Mucosa of gallbladder (tissue), 1 donor: ENCODE measurements at places on chromosomes 6 and 20. TPM values are rescaled to one million over a fixed set of nuclear protein-coding genes. Genes with fewer than 3 reads are reported as not detected.

DNA sequence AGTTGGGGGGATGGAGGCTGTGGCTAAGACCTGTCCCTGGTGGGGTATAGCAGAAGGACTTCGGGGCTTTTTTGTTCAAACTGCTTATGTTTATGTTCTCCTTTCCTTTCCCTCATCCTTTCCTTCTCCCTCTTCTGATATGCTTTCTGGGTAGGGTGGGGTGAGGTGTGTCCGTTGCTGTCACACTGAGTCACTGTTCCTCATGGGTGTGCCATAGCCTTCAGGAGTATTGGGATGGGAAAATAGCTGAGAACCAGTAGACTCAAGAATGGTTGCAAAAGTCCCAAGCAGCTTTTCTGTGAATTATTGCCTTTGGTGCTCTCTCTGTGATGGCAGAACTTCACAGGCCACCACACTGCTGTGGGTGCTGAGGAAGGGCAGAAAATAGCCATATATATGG lies 39.6 kb downstream of the TPD52L1 start:
- DNase-seq = no peak

DNA sequence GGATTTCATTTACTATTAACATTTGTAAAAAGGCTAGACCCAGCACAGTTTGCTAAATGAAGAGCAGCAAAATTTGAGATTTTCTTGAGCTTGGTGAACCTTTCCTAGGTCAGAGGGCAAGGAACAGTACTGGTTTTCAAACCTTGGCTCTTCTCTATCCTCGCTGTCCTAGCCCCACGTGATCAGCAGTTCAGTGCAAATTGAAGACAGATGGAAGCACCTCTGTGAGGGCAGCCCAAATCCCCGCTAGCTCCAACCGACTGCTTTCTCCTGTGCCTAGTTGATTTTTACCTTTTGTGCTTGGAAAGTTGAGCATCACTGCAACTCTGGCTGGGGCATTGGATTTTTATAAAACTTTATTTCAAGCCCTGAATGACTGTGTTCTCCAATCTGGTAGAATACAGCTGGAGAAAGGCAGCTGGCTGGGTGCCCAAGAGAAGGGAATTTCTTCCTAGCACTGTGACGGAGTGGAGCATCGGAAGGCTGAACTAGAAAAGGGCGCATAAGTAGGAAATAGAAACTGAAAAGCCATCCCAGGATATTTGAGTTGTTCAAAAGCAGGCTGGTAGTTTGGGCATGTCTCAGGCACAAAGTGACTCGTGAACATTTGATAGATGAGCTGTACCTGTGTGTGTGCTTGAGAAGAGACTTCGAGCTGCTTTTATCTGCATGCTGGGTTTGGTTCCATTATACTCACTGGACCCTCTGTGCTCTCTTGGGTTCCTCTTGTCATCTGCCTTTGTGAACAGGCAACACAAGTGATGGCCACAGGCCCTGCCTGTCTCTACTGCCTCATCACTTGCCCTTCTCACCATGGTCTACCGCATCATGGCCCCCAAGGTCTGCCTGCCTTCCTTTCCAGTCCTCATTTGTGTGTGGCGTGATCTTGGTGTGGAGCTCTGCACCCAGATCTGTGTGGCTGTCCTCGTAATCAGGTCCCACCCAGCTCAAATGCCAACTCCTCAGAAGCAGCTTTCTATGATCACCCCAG lies 2.3 kb downstream of the RNF114 start:
- DNase-seq = peak; percentile 35

- peak; percentile 90 for DNase-seq
Observed at GRCh38 chr20:35768731-35769664, 2.8 kb upstream of the PHF20 start.

GRCh38 chr20:40524071-40524470 lies 165.0 kb downstream of the MAFB start:
- DNase-seq = no peak

DNA sequence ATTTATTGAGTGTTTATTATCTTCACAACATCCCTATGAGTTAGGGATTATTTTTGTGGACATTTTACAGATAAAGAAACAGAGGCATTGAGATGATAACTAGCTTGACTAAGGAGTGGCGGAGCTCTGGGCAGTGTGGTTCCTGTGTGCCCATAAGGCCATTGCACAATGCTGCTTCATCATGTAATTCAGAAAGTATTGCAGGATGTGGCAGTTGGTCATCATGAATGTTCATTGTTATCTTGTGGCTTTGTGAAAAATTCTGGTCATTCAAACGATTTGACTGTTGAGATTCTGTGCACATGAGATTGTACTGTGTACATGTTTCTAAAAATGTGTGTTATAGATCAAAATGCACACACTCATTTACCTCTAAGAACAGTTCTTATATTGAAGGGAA lies 150.8 kb downstream of the ESR1 start:
- DNase-seq = no peak

DNA sequence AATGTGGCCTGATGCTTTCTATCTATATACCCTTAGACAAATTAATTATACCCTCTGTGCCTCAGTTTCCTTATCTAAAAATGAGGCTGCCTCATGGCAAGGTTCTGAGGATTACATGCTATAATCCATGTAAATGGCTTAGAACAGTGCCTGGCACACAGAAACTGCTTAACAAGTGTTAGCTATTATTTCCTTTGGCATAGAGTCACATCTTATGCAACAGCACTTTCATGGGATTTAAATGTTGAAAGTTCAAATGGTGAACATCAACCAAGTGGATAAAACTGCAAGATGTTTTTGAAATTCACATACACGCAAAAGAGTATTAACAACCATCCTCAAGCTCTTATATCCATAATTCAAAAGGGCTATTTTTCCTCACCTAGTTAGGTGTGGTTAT lies 202.8 kb upstream of the JAG1 start:
- no peak for DNase-seq

GRCh38 chr6:139306291-139306981 lies 14.6 kb upstream of the TXLNB start:
- no peak for DNase-seq

DNA sequence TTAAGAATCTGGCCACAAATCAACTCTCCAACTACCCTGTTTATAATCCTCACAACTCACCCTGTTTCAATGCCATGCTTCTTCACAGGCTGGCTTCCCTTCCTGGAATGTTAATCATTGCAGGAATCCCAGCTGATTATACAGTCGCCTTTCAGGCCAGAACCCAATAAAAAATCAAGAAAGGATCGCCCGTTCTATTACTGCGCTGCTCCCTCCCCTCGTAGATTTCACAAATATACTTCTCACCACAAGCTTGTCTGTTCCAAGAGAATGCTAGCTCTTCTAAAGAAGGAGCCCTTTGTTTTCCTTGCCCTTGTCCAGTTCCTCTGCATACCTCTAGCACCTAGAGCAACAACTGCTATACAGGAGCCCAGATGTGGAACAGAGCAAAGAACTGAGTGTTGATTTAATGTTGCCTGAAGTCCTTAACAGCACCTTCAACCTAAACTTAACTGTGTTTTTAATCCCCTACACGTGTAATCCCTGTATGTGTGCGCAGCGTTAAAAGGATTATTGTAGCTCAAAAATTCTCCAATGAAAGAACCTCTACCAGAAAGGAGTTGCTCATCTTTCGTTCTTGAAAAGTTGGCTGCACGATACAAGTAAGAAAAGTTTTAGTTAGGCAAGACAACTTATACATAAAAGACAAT lies 988 bp downstream of the ECHDC1 start:
- no peak for DNase-seq

GRCh38 chr6:134247231-134247833 lies 70.6 kb downstream of the SGK1 start:
- no peak for DNase-seq

DNA sequence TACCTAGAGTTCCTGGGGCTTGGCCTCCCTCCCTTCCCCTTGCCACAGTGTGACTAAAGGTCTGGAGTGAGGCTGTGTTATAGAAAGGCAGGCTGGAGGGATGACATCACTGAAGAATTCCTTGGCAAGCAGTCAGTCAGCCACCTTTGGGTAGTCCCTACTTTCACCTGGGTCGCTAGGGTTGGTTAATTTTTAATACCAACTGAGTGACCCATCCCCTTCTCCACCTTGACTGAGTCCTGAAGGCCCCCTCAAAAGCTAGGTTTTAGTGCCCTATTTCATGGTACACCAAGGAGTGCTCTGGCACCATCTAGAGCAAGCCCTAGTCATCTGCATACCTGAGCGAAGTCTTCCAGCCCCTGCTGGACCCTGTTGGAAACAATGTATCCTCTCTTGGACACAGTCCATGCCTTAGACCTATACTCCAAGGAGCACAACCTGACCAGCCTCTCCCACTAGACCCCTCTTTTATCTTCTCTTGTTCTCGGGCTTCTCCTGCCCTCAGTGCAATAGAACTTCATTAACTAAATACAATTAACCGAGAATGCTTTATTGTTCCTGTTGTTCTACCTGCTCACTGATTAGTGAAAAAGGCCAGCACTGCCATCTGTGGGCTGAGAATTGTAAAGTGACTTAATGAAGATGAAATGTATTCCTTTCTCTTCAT lies 44.6 kb downstream of the RIN2 start:
- peak; percentile 67 for DNase-seq

GRCh38 chr20:20411836-20412235 lies 43.9 kb downstream of the INSM1 start:
- no peak for DNase-seq

DNA sequence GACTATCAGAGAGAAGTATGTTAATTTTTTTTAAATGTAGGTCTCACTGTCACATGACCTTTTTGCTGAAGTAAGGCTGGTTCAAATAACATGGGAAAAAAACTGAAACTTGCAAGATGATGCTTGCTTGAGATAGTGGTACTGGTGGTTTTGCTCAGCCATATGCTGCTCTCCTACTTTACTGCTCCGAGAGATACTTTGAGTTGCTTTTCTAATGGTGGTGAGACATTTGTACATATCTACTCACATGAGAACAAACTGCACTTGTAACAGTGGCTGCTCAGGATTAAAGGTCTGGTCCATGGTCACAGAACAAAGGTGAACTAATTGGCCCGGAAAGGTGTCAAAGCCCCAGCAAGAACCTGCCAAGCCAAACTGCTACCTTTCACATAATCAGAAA lies 106.2 kb upstream of the BEND3 start:
- DNase-seq = no peak

DNA sequence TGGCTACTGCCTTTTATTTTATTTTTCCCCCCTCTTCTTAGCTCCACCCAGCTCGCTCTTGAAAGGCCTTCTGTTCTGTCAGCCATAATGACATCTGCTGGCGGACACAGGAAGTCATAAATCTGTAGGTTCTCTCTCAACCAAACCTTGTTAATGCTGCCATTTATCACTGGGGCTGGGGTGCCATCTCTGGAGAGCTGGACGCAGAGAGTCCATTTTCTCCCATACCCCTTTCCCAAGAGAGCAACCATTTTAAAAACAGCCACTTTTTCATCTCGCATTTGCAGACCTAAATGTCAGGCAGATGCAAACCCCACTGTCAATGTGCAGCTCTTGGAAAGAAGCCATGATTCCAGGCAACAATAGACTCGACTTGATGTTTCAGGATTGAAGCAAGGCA lies 13.0 kb upstream of the TSHZ2 start:
- no peak for DNase-seq

GRCh38 chr20:58467572-58468527 lies 47.3 kb downstream of the APCDD1L start:
- DNase-seq = no peak

DNA sequence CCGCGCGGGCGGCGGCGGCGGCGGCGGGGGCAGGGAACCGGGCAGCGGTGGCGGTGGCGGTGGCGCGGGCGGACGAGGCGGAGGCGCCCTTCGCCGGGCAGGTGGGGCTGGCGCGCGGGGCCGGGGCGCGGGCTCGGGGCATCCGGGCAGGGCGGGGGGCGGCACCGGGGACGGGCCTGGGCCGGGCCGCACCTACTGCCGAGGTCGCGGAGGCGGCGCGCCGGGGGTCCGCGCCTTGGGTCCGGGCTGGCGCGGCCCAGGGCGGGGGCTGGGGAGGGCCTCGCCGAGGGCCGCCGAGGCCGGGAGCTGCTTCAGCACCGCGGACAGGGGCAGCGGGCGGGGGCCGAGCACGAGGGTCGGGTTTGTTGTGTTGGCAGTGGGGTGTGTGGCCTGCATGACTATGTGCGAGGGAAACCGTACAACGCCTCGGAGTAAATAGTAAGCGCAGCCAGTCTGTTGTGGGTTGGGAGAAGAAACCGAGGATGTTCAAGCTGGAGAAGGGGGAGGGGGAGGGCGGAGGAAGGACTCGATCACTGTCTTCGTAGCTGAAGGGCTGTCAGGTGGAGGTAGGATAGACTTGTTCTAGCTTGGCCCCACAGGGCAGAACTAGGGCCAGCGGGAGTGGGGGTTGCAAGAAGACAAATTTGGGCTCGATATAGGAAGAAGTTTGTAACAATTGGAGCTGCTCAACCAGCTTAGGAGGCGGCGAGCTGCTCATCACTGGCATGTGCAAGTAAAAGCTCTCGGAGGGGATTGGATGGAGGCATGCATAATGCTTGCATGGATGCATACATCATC lies 593 bp downstream of the MMP24 start:
- DNase-seq = peak; percentile 28

GRCh38 chr6:43054206-43054943 lies 724 bp upstream of the CUL7 start:
- no peak for DNase-seq

DNA sequence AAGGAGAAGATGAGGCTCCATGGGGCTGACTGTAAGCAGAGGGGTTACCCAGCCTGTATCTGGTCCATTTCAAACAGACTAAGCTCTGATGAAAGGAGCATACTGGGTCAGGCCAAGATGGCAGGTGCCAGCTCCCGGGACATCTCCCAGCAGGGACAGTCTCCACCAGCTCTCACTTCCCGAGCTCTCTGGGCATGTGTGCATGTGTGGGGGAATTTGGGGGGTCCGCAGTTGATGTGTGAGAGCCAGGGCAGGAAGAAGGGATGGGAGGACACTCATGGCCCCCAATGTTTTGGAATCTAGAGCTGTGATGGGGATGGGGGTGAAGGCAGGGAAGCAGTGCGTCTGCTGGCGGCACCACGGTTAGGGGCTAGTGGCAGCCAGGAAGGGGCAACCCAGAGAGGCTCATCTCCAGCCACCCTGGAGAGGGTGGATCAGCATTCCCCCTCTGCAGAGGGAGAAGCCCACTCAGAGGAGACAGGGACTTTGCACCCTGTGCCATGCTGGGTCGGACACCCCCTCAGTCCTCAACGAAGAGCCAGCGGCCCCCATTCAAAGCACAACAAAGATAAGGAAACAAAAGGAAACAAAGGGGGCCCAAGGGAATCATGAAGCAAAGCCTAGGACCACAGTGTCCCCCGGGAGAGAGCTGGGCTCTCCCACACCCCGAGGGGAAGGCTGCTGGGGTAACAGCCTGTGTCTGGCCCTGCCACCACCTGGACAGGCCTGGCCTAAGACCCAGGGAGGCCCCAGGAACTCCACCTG lies 52.4 kb downstream of the DSTN start:
- DNase-seq = no peak

- no peak for DNase-seq
Observed at GRCh38 chr20:63005365-63005861, 1.4 kb downstream of the BHLHE23 start.

Gene HRH3
- total RNA-seq = not detected

Gene TREML1
- 1.1 TPM for total RNA-seq

Gene GGTLC1
- total RNA-seq = 0.40 TPM

Gene PROKR2
- not detected for total RNA-seq

Gene LSM2
- 32.5 TPM for total RNA-seq

Gene CFAP61
- total RNA-seq = 0.78 TPM

Gene COL12A1
- total RNA-seq = 46.8 TPM

Gene TSBP1
- not detected for total RNA-seq

Gene NR2E1
- not detected for total RNA-seq

Gene WFDC2
- 144 TPM for total RNA-seq

Gene SAMD5
- total RNA-seq = 7.3 TPM
